ENCODE measurements at places on chromosomes 7 and 10.

- no peak for DNase-seq
- peaks cover 21% of the 10 kb centered on the region for H3K4me1 ChIP-seq
- no peaks in the 10 kb centered on the region for H3K27me3 ChIP-seq
- peak within 1 kb of the TSS; percentile 69 for H3K27ac ChIP-seq
- no peaks in the 10 kb centered on the region for H3K36me3 ChIP-seq
- H3K4me3 ChIP-seq: peak within 1 kb of the TSS; percentile 72
Observed at GRCh38 chr7:727104-727805, at the start of gene PRKAR1B. PRKAR1B (minus strand) TSS chr7:727281; CDS start chr7:711505, 15,776 bp downstream.

- H3K4me3 ChIP-seq: no peak overlapping the region
- H3K27me3 ChIP-seq: no peaks in the 10 kb centered on the region
- H3K27ac ChIP-seq: no peak overlapping the region
Observed at GRCh38 chr7:27051451-27051850, 44.3 kb downstream of the HOXA1 start.

DNA sequence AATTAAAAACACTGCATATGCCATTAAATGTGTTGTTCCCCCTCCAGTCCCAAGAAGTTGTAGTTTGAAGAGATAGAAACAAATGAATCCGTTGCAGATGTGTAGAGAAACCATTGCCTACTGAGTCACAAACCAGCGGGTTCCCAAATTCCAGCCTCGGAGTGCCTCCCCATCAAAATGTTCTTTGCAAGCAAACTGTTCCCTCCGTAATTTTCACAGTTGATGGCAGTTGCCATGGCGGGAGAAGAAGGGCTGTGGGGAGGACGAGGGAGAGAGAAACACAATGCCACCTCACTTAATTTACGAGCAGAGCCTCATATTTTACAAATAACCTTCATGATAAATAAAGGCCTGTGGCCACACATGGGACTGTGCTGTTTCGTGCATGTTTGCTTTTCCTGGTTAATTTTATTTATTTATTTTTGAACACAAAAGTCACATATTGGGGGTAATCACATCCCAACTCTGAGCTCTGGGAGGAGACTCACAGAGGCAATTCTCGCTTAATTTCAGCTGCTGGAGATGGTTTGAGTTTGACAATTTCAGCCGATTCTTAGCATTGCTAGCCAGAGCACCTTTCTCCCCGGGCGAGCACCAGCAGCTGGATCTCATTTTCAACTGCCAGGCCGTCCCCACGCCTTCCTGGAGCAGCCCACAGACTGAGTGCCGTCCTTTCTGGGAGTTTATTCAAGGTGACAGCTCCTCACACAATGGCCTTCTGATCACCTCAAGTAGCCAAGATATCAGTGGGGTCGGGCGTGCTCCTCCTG is 1084.2 kb downstream of the KCNMA1 start:
- no peak overlapping the region for H3K27ac ChIP-seq
- no peak overlapping the region for H3K4me3 ChIP-seq
- H3K4me1 ChIP-seq: peaks cover 29% of the 10 kb centered on the region
- no peaks in the 10 kb centered on the region for H3K27me3 ChIP-seq

- H3K27me3 ChIP-seq: peaks cover 8% of the 10 kb centered on the region
- H3K27ac ChIP-seq: no peak overlapping the region
- H3K4me3 ChIP-seq: no peak overlapping the region
- peaks cover 6% of the 10 kb centered on the region for H3K4me1 ChIP-seq
Observed at GRCh38 chr10:123275136-123275564, 120.9 kb downstream of the BUB3 start.

- no peak for DNase-seq
- H3K4me1 ChIP-seq: no peaks in the 10 kb centered on the region
Observed at GRCh38 chr10:120184547-120185337, 272.3 kb upstream of the PLPP4 start.

- peak; percentile 61 for DNase-seq
- no peaks in the 10 kb centered on the region for H3K27me3 ChIP-seq
- H3K36me3 ChIP-seq: no peaks in the 10 kb centered on the region
- H3K4me1 ChIP-seq: peaks cover 44% of the 10 kb centered on the region
- H3K4me3 ChIP-seq: no peak overlapping the region
- peak overlapping the region; percentile 67 for H3K27ac ChIP-seq
Observed at GRCh38 chr7:134886353-134887057, 99.8 kb upstream of the AGBL3 start.

Data from tibial artery (tissue), 4 donors.